Urothelium cell line (cell line): ENCODE measurements at places on chromosomes 11 and 22.
A peak's percentile ranks its signal among the peaks of the same experiment; 100 is the strongest.

- peak; percentile 51 for DNase-seq
Observed at GRCh38 chr11:36775130-36775529, 177.1 kb upstream of the RAG2 start.

DNA sequence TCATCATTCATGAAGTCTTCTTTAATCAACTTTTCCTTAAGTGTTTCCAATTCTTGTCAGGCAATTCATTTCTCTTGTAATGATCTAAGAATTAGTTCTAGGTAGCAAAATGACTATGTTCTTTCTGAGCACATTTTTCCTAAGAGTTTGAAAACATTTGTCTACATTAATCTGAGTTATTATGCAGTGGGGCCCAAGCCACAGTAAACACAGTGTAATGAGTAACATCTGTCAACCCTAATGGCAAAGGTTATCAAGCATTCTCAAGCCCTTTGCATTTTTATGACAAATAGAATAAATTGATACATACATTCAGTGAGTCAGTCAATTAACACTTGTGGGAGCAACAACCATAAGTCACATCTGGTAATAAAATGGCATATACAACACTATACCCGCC is 106.7 kb upstream of the ZC3H12C start:
- no peak for DNase-seq

DNA sequence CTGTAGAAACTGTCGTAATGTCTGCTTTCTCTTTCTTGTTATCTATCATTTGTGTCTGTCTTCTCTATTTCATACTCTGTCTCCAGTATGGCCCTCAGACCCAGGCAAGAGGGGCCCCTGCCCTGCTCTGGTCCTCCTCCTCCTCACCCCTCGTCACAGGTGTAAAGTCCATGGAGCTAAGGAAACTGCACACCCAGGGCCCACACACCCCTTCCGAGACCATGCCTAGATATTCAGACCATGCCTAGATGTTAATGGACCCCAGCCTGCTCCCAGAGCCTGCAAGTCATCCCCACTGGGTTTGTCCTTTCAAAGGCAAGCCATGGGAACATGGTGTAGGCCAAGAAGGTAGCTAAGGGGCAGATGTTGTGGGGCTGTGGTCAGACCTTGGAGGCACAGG is 24.1 kb upstream of the ANO1 start:
- DNase-seq = no peak

- no peak for DNase-seq
Observed at GRCh38 chr11:68804786-68805185, 36.9 kb downstream of the CPT1A start.

DNA sequence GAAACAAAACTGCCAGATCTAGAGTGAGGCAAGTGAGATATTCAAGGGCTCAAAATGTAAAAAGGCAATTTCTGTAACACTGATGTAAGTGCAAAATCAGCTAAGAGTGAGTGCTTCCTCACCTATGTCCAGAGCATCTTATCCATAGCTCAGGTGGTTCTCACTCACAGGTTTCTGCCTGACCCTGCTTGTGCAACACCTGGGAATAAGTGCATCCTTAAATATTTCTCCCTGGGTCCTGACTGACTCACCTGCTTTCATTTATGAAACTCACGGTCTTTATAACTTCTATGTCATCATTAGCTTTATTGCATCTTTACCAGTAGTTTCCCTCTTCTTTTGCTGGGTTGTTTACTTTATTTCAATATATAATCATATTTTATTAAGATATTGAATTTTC is 260.6 kb downstream of the CNTN5 start:
- no peak for DNase-seq

DNA sequence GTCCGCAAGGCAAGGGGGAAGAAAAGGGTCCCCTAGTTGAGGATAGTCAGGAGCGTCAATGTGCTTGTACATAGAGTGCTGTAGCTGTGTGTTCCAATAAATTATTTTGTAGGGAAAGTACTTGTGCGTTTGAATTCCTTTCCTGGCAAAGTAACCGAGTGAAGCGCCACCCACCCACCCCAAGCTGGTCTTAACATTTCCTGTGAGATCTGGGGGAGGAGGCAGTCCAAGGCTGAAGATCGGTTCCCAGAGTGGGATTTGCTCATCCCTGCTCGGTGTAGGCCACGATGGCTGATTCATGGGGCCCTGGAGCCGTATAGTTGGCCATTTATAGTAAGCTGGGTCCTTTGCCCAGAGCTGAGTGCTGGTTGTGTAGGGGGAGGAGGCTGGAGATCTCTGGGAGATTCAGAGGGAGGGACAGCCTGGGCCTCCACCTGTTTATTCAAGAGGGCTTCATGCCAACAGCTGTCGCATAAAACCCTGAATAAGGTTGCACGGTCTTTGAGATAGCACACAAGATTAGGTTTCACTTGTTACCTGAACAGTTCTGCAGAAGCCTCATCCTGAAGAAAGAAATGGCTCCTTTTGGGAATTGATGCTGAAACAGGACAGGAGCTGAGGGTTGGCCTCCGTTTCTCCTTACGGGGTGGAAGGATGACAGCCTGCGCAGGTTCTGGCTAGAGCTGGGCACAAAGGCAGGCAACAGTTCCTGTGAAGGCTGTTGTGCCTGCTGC is 2.4 kb downstream of the ATF4 start:
- DNase-seq = no peak

DNA sequence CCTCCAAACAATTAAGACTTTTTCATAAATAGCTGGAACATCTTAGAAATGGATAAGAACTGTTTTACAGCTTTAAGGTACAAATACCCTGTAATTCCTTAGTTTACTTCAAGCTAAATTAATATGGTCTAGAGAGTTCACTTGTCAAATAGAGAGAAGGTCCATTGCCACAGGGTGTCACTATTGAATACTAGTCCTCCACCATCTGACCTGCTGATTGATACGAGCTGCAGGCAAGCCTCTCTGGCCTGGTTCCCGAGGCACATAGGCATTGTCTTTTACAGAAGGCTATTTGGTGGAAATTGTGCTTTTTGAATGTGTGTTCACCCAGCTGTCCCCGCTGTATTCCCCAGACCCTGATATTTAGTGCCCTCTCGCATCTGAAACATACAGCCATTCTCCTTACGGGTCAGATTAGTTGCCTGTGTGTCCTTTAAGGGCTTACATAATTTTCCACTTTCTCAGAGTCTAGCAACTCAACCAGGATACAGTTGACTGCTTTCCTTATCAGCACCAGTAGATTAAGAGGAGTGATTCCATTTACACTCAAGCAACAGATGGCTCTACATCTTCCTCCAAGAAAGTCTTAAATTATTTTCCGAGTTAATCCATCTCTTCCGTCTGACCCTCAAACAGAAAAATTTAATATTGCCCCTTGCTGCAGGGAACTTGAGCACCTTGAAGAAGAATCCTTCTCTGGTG is 788.8 kb upstream of the FAT3 start:
- no peak for DNase-seq

DNA sequence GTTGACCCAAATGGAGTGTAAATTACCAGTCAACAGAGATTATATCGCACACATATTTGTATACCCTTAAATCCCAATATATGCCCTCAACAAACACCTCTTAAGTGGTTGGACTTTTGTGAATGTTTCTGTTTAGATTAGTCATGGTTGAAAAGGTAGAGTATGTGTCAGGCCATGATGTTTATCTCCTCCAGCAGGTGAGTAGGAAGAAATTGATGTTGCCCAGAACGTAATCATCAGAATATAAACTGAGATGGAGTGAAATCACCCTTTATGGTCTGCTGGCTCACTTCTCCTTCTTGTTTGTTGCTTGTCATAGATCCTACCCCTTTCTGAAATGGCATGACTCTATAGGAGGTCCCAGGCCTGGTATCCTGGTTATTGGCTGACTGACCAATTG is 431.8 kb downstream of the ETS1 start:
- no peak for DNase-seq

DNA sequence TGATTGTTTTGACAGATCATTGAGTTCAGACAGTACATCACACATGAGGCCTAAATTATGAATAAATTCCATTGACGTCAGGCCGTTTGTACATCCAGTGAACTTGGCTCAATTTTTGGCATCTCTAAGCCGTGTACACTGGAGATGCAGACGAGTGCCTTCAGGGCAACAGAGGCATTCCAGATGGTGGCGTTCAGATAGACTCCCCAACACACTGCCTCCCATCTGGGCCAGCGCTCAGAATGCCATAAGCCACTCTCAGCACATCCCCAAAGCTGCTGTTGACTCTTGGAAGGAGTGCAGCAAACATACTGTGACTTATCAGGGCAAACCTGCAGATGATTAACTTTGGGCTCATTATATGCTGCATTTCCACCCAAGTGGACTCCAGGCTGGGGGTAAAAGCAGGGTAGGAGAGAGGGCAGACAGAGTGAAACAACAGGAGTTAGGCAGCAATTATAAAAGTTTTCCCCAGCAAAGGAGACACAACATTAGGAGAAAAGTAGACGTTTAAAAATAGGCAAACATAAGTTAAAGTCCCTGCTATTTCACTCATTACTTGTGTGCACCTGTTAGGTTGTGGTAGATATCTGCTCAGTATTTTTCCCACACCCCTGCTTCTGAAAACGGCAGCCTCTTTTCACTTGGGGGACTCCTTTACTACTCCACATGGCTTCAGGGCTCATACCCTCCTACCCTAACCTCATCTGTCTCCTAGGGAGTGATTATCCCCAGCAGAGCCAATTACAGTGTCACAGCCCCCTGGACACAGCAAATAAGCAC is 60.2 kb upstream of the PDE3B start:
- DNase-seq = no peak

- DNase-seq = no peak
Observed at GRCh38 chr22:39382410-39382809, 17.2 kb upstream of the TAB1 start.
